ENCODE measurements at places on chromosomes 6 and 20. TPM values are rescaled to one million over a fixed set of nuclear protein-coding genes. Genes with fewer than 3 reads are reported as not detected.

GRCh38 chr6:85323435-85324040 lies 126.3 kb upstream of the NT5E start:
- no peaks in the 10 kb centered on the region for H3K36me3 ChIP-seq
- no peak overlapping the region for H3K27ac ChIP-seq
- no peak overlapping the region for H3K4me3 ChIP-seq
- H3K4me1 ChIP-seq, result no peaks in the 10 kb centered on the region

CPXM1 gene
- 10.1 TPM for total RNA-seq

GRCh38 chr20:19937218-19937617 lies 79.9 kb upstream of the NAA20 start:
- no peak overlapping the region for H3K4me3 ChIP-seq
- peak overlapping the region; percentile 45 for H3K27ac ChIP-seq
- no peaks in the 10 kb centered on the region for H3K27me3 ChIP-seq
- no peaks in the 10 kb centered on the region for H3K36me3 ChIP-seq

LAMP5 gene
- not detected for total RNA-seq

All from thyroid gland (tissue), 4 donors.